ENCODE measurements at places on chromosomes 4 and X. TPM values are rescaled to one million over a fixed set of nuclear protein-coding genes. Genes with fewer than 3 reads are reported as not detected.

- no peaks in the 10 kb centered on the region for H3K36me3 ChIP-seq
- no peak overlapping the region for H3K4me3 ChIP-seq
- no peaks in the 10 kb centered on the region for H3K27me3 ChIP-seq
- H3K27ac ChIP-seq, result no peak overlapping the region
Measured at GRCh38 chr4:119040261-119040660, 95.4 kb upstream of the MYOZ2 start.

- peaks cover 21% of the 10 kb centered on the region for H3K27me3 ChIP-seq
Measured at GRCh38 chrX:39692796-39693195, 405.0 kb downstream of the BCOR start.

GRCh38 chr4:78372355-78372988, 179.1 kb upstream of the ANXA3 start:
- H3K4me1 ChIP-seq, result no peaks in the 10 kb centered on the region
- no peaks in the 10 kb centered on the region for H3K36me3 ChIP-seq
- H3K27ac ChIP-seq, result no peak overlapping the region
- DNase-seq, result no peak
- H3K4me3 ChIP-seq, result no peak overlapping the region

GRCh38 chrX:84488426-84488825, 13.8 kb downstream of the HDX start:
- H3K27me3 ChIP-seq, result no peaks in the 10 kb centered on the region
- peaks cover 13% of the 10 kb centered on the region for H3K36me3 ChIP-seq

DNA sequence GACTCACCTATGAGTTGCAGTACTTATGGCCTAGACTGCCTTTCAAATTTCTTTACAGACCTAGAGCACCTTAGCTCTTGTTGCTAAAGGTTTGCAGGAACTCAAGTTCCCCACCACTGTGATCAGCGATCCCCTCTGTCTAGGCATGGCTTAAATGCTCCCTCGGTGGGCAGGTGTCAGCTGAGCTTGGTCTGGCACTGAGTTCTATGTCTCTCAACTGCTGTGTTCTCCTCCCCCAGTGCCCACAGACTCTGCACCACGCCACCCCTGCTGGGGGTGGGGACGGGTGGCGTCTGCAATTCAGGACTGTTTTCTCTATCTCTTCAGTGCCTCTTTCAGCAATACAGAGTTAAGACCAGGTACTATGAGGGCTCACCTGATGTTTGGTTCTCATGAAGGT, 30.5 kb downstream of the TMEM271 start:
- H3K4me1 ChIP-seq, result no peaks in the 10 kb centered on the region
- no peaks in the 10 kb centered on the region for H3K36me3 ChIP-seq
- H3K27me3 ChIP-seq, result no peaks in the 10 kb centered on the region
- H3K27ac ChIP-seq, result no peak overlapping the region
- H3K4me3 ChIP-seq, result no peak overlapping the region
- no peak for DNase-seq

DNA sequence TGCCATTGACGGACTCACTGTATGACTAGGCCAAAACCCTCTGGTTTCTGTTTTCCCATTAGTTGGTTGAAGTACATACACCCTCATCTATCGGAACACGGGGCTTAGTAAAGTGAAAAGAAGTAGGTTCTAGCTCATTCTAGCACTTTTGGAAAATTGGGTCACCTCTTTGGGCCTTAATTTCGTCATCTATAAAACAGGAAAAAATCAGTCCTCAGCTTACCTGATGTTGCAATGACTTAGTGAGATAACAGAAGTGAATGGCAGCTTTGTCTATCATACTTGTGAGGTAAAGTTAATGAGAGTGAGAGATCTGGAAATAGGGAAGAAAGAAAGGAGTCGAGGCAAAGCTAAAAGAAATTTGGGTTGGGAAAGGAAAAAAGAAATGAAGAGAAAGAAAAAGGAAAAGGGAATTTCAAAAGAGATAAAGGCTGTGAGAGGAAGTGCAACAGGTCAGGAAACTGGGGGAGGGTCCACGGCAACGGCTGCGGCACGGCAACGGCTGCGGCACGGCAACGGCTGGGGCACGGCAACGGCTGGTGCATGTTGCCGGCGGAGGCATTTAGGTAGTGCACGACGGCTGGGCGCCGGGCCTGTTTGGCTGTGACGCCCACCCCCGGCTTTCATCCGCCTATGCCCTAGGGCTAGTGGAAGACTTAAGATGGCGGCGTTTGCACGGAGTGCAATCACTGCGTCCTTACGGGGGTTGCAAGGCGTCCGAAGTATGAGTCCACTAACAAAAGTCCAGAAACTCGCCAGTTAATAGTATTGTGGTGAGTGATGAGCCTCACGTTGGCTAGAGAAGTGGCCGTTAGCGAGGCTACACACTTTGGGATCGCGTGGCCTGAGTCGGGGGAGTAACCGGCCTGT, 360.1 kb upstream of the ZCCHC13 start:
- H3K4me1 ChIP-seq, result peaks cover 18% of the 10 kb centered on the region
- DNase-seq, result peak; percentile 95
- peak overlapping the region; percentile 90 for H3K27ac ChIP-seq
- H3K4me3 ChIP-seq, result peak overlapping the region; percentile 86
- no peaks in the 10 kb centered on the region for H3K27me3 ChIP-seq
- H3K36me3 ChIP-seq, result peaks cover 15% of the 10 kb centered on the region

SMIM10 gene
- 0.88 TPM for total RNA-seq

HPGD gene
- total RNA-seq, result 1.4 TPM

TCEAL6 gene
- total RNA-seq, result not detected

NAA11 gene
- not detected for total RNA-seq

All from activated CD4-positive, alpha-beta T cell treated with anti-CD3 and anti-CD28 coated beads, Interleukin-2, amount 10 ng/mL, durations not matched to agents 24 days and 14 days (primary cell).